Activated CD8-positive, alpha-beta T cell treated with anti-CD3 and anti-CD28 coated beads, Interleukin-2, amount 10 ng/mL, durations not matched to agents 7 days and 5 days (primary cell): ENCODE measurements at places on chromosomes 2 and 18. TPM values are rescaled to one million over a fixed set of nuclear protein-coding genes. Genes with fewer than 3 reads are reported as not detected.

GRCh38 chr2:161998857-161999256 is 75.2 kb downstream of the DPP4 start:
- no peak for DNase-seq
- H3K4me1 ChIP-seq, result peaks cover 84% of the 10 kb centered on the region
- peaks cover 96% of the 10 kb centered on the region for H3K36me3 ChIP-seq
- H3K27ac ChIP-seq, result peak overlapping the region; percentile 76

DNA sequence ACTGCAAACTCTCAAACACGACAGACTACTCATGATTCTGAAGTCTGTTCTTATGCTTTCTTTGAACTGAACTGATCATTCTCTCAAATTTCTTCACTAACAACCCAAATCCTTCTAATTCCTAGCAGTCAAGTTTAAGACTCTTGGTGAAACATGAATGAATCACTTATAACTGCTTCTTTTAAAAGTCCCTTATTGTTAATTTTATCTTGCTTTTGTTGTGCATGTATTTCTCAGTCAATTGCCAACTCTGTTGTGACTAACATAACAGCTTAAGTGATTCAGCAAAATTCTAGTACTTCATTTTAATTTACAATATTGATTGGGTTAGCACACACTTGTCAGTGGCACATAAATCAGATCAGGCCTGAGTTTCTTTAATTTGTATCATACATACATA is 357.0 kb upstream of the FSIP2 start:
- no peak overlapping the region for H3K27ac ChIP-seq
- H3K36me3 ChIP-seq, result no peaks in the 10 kb centered on the region
- H3K4me3 ChIP-seq, result no peak overlapping the region
- no peaks in the 10 kb centered on the region for H3K27me3 ChIP-seq

DNA sequence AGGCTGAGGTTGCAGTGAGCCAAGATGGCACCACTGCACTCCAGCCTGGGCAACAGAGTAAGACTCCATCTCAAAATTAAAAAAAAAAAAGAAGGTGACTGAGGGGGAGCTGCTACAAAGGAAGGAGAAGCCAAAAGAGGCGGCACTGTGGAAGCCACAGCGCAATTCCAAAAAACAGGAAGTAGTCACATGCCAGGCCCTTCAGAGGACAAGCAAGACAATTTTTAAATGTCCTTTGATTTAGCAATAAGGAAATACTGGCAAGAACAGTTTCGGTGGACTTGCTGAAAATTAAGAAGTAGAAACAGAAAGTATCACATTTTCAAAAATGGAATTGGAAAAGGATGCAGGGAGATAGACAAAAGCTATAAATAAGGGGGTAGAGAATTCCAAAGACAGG is 122.8 kb downstream of the OSBPL1A start:
- no peak overlapping the region for H3K4me3 ChIP-seq
- H3K36me3 ChIP-seq, result no peaks in the 10 kb centered on the region
- DNase-seq, result no peak
- H3K27me3 ChIP-seq, result peaks cover 36% of the 10 kb centered on the region
- no peak overlapping the region for H3K27ac ChIP-seq
- peaks cover 3% of the 10 kb centered on the region for H3K4me1 ChIP-seq

DNA sequence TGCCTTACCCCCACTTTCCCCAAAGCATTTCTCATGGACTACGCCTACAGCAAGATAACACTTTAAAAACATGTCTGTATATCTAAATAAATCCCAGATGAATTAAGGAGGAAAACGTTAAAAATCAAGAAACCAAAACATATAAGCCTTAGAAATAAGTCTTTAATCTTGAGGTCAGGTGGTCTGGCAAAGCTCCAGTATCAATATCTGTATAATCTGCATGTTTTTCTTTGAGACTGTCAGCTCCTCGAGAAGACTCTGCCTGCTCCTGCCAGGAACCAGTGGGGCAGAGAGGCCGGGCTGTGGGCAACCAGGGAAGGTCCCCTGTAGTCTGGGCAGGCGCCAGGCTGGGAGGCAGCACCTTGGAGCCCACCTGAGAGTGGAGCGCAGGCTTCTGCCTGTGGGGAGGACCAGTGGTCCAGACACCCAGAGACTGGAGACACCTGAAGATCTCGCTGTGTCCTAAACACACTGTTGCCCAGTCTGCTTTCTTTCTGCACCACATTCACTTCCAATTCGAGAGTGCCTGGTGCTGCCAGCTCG is 291.0 kb upstream of the SOX11 start:
- H3K4me3 ChIP-seq, result no peak overlapping the region
- no peak overlapping the region for H3K27ac ChIP-seq
- H3K36me3 ChIP-seq, result no peaks in the 10 kb centered on the region
- no peaks in the 10 kb centered on the region for H3K27me3 ChIP-seq
- H3K4me1 ChIP-seq, result no peaks in the 10 kb centered on the region

DNA sequence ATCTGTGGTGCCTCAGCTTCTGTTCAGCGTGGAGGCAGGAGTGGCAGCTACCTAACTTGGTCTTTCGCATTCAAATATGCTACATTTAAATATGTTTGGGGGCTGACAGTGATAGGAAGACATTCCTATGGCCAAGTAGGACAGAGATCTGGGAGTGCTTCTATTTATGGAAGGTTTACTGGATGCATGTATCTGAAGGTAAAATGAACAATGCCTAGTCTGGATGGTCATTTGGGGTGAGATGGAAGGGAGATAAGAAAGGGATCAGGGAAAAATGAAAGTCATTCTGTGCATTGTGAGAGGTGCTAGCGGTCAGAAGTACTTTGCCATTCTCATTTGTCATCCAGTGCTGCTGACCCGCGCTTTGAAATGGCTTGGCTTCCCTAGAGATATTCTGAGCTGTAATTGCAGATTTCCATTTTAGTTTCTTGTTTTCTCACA is 300.9 kb upstream of the FBXO11 start:
- no peaks in the 10 kb centered on the region for H3K4me1 ChIP-seq
- no peak overlapping the region for H3K27ac ChIP-seq
- DNase-seq, result no peak
- H3K4me3 ChIP-seq, result no peak overlapping the region
- no peaks in the 10 kb centered on the region for H3K36me3 ChIP-seq

DNA sequence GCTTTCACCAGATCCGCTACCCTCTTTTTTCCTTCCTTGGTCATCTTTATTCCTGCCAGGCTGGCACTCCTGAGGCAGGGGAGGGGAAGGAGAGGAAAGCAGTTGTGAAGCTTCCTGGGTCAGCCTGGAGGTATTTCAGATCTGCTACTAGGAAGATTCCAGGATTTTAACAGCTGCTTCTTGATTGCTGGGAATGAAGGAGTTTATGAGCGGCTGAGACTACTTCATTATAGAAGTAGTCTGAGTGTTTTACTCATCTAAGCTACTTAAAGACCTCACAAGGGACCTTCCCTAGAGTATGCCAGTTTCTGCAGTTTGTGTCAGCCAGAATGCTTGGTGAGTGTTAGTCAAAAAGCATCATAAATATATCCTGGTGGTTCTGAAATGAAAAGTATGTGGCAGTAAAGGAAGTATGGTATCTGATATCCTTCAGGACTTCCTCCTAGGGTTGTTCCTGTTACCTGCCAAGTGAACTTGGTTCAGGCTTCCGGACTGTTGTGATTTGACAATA is 1.9 kb downstream of the TANC1 start:
- H3K4me1 ChIP-seq, result peaks cover 14% of the 10 kb centered on the region
- no peak overlapping the region for H3K27ac ChIP-seq
- H3K36me3 ChIP-seq, result no peaks in the 10 kb centered on the region
- peak overlapping the region; percentile 73 for H3K4me3 ChIP-seq
- H3K27me3 ChIP-seq, result peaks cover 63% of the 10 kb centered on the region
- DNase-seq, result no peak

DNA sequence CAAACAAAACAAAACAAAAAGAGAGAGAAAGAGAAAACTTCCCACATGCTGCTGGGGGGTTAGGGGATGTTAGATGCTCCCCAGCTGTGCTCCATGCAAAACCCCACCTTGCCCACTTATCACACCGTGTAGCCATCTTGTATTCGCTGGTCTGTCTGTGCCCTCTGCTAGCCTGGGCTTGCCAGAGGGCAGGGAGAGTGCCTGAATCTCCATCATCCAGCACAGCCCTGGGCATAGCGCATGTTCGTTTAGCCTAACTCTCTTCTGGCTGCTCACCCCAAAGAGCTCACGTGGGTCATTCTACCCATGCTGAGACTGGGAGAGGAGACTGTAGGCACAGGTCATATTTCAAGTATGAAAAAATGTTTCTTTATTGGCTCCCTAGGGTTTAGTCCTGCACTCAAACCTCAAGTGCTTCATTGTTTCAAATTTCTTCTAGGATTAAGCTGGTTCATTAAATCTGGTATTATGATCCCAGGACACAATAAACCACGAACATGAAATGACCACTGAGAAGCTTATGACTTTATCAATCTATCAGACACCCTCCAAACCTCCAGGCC is 100.5 kb downstream of the KCNF1 start:
- H3K36me3 ChIP-seq, result no peaks in the 10 kb centered on the region
- no peak overlapping the region for H3K27ac ChIP-seq
- H3K4me3 ChIP-seq, result no peak overlapping the region
- peaks cover 5% of the 10 kb centered on the region for H3K27me3 ChIP-seq
- no peaks in the 10 kb centered on the region for H3K4me1 ChIP-seq

- H3K27me3 ChIP-seq, result no peaks in the 10 kb centered on the region
- DNase-seq, result no peak
- H3K36me3 ChIP-seq, result no peaks in the 10 kb centered on the region
- no peak overlapping the region for H3K27ac ChIP-seq
Measured at GRCh38 chr18:8249811-8250210, 359.4 kb upstream of the RAB12 start.

The SERPINB13 gene
- total RNA-seq, result not detected

The ME2 gene
- total RNA-seq, result 91.2 TPM

The HOXD4 gene
- not detected for total RNA-seq

The TBR1 gene
- not detected for total RNA-seq

The DLX1 gene
- total RNA-seq, result not detected
